ENCODE measurements at places on chromosomes 2 and 18.
A peak's percentile ranks its signal among the peaks of the same experiment; 100 is the strongest.

DNA sequence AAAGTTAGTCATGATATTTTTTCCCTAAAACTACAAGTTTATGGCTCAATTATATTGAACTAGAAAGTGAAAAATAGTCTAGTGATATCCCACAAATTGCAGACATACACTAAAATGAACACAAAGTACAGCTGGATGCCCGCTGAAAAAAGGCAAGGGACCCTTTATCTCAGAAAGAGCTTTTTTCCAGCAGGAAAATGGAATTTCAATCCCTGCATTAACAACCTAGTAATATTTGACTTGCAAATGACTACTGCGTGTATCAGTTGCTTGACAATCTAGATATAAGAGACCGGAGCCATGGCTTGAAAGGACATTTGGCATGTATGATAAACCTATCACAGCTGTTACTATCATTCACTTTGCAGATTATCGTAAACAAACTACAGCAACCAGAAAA is 49.1 kb downstream of the LRPPRC start:
- no peak for DNase-seq

GRCh38 chr2:73050121-73050545 is 21.4 kb downstream of the SFXN5 start:
- DNase-seq, result no peak

- no peak for DNase-seq
These were observed 61.8 kb downstream of the PARD6G start for GRCh38 chr18:80185545-80185944.

DNA sequence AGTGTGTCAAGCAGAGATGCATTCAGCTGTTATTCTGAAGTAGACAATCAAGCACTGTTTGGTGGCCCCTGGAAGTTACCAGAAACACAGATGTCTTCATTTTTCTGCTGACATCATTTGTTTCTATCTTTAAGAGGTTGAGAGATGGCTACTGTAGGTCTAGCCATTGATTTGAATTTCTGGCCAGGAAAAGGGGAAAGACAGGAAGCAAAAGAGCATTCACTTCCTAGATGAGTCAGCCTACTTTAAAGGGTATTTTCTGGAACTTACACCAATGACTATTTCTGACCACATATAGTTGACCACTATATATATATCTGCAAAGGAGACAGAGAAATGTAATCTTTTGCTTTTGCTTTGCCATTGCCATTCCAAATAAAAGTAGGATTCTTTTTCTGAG is 900.1 kb upstream of the SOX11 start:
- DNase-seq, result no peak

GRCh38 chr2:64899081-64899865 is 89.9 kb upstream of the SLC1A4 start:
- no peak for DNase-seq

- no peak for DNase-seq
These were observed 25.6 kb upstream of the RPE start for GRCh38 chr2:209976698-209977385.

DNA sequence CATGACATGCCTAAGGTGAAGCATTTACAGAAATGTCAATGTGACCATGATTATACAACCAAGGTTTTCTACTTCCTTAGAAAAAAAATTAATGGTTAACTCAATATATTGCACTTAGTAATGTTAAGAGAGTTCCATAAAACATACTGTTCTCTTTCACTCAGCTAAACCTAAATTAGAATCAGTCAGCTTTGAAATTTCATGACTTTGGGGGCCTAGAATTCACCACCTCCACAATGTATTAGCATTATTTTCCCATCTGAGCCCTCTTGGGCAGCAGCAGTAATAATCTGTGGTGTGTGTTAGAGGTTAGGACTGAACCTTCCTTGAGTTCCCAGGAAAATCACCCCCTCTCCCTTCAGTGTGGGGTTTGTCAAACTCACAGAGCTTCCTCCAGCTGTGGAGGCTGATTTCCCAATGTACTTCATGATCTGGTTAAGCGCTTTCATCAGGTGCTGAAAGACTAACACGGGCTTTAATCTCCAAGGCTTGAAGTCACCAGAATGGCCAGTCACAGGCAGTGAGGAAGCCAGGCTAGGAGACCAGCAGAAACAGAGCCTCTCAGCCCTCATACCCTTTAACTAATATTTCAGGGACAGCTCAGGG is 7.1 kb upstream of the UPP2 start:
- DNase-seq, result no peak

- no peak for DNase-seq
These were observed 53.6 kb upstream of the AFF3 start for GRCh38 chr2:100195942-100196341.

GRCh38 chr2:228018311-228018710 is 146.9 kb downstream of the DAW1 start:
- no peak for DNase-seq

GRCh38 chr2:29307519-29307918 is 192.3 kb downstream of the CLIP4 start:
- DNase-seq, result no peak

- no peak for DNase-seq
These were observed 30.2 kb downstream of the TRAPPC12 start for GRCh38 chr2:3409627-3410170.

- DNase-seq, result no peak
These were observed 82.0 kb downstream of the DPP4 start for GRCh38 chr2:161991991-161992390.

GRCh38 chr2:128409326-128410034 is 90.8 kb upstream of the HS6ST1 start:
- DNase-seq, result no peak

DNA sequence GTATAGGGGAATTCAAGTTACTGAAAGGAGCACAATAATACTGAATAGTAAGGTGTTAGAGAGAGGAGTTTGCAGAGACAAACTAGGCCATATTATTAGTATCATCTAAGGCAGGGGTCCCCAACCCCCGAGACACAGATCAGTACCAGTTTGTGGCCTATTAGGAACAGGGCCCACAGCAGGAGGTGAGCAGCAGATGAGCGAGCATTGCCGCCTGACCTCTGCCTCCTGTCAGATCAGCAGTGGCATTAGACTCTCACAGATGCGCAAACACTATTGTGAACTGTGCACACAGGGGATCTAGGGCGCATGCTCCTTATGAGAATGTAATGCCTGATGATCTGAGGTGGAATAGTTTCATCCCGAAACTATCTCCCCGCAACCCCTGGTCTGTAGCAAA is 41.8 kb upstream of the TMEM200C start:
- DNase-seq, result no peak

GRCh38 chr2:15092691-15093090 is 460.2 kb downstream of the LRATD1 start:
- DNase-seq, result no peak

DNA sequence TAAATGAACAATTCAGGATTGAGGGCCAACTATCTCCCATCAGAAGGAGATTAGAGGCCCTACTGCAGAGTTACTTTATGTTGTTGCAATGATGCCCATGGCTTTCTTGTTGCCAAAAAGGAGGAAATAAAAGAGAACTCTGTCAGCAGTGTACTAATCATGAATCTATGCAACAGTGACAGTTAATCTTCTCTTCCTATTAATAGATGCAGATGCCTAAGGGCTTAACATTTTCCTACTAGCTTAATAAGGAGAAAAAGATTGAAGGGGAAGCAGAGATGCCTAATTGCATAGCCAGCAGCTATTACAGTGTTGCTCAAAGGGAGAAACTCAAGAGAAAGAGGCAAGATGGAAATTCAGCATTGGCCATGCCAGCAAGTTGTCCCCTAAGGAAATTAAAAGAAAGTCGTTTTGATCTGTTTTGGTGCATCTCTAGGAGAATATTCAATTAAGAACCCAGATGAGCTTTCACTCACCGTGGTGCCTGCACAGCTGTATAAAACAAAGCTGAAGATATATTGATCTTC is 107.1 kb upstream of the KCNJ3 start:
- no peak for DNase-seq

DNA sequence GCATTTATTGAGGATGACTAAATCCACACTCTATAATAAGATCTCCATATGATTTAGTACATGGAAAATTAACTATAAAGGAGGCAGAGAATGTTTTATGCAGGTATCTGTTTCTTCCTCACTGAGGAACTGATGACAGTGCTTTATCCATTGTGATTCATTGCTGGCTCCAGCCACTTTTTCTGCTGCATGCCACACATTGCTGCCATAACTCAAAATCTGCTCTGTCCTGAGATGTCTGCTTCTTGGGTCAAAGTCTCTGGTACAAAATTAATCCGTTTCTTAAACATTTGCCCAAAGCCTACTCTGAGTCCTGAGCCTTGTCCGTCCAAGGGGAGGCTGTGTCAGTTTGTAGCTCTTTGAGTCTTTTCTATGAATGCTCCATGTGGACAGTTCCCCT is 15.5 kb upstream of the ARHGAP28 start:
- DNase-seq, result no peak

- no peak for DNase-seq
These were observed 78.1 kb upstream of the LAPTM4A start for GRCh38 chr2:20129331-20130159.

GRCh38 chr18:8615397-8616027 is 6.3 kb downstream of the RAB12 start:
- peak; percentile 96 for DNase-seq

DNA sequence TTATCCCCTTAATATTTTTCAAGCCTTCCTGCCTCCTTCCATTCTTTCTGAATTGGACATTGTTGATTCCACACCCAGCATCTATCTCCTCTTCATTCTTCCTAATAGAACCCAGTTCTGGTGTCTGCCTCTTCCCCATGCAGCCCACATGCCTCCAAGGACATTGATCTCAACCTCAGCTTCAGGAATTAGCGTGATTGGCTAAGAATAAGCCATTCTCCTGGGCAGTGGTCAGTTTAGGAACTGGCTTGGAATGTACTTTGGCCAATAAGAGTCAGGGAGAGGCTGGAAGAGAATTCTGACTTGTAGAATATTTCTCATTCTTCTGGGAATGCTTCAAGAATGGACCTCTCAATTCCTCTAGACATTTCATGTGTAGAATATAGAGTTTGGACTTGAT is 25.9 kb upstream of the GCC2 start:
- DNase-seq, result no peak

- no peak for DNase-seq
These were observed 635.0 kb downstream of the TSN start for GRCh38 chr2:122390406-122390805.

- no peak for DNase-seq
These were observed 78.6 kb downstream of the ARMC9 start for GRCh38 chr2:231276987-231277386.

- no peak for DNase-seq
These were observed 686 bp upstream of the RGPD8 start for GRCh38 chr2:112433932-112434730.

DNA sequence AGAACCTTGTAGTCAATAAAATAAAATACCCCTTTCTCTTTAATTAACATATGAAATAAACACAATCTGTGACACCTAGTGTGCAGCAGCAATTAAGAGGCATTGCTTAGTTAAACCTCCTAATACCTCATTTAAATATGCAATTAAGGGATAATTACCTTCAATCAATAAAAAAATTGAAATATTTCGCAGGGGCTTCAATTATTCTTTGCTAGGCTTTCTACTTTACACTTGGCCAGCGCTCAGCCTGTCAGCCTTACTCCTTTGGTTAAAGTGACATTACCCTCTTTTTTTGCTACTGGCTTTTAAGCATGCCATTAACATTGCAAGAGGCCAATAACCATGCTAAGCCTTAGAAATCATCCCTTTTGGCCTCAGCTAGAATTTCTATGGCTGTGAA is 327.5 kb upstream of the ZNF521 start:
- DNase-seq, result no peak

GRCh38 chr2:60962528-60962927 is 55.0 kb upstream of the PEX13 start:
- no peak for DNase-seq

DNA sequence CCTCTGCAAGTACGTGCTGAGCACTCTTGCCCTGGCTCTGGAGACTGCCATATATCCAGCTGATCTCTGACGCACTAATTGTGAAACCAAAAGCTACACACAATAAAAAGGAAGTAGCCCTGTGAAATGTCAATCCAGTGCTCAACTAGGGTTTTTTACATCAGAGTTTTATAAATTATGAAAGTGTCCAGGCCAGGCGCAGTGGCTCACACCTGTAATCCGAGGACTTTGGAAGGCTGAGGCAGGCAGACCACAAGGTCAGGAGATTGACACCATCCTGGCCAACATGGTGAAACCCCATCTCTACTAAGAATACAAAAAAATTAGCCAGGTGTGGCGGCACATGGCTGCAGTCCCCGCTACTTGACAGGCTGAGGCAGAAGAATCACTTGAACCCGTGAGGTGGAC is 24.5 kb upstream of the PEX13 start:
- no peak for DNase-seq

- no peak for DNase-seq
These were observed 43.1 kb upstream of the GPR155 start for GRCh38 chr2:174529916-174530315.

- no peak for DNase-seq
These were observed 193.4 kb downstream of the FHOD3 start for GRCh38 chr18:36490897-36491296.

- DNase-seq, result peak; percentile 42
These were observed 41.8 kb upstream of the NAB1 start for GRCh38 chr2:190607014-190607597.

GRCh38 chr2:234998404-234999211 is 46.8 kb downstream of the SH3BP4 start:
- no peak for DNase-seq

GRCh38 chr18:45298986-45299385 is 316.3 kb upstream of the SLC14A2 start:
- no peak for DNase-seq

DNA sequence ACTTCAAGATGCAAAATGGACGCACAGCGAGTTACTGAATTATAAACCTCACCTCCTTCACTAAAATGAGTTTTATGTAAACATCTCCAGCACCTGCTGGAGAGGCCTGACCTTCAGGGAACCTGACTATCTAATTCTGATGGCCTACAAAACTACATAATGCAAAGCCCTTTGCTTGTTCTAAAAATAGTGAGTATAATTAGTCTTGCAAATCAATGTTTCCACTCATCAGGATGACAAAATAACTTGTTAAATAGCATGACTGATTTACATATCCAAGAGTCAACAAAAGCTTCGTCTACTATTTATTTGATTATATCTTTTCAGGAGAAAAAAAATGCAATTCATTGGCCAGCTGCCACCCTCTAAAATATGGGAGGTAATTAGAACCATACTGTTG is 326.3 kb upstream of the MC4R start:
- no peak for DNase-seq

Measured in fibroblast of the aortic adventitia (primary cell).